MCF 10A (cell line): ENCODE measurements at places on chromosomes 11 and 22.

DNA sequence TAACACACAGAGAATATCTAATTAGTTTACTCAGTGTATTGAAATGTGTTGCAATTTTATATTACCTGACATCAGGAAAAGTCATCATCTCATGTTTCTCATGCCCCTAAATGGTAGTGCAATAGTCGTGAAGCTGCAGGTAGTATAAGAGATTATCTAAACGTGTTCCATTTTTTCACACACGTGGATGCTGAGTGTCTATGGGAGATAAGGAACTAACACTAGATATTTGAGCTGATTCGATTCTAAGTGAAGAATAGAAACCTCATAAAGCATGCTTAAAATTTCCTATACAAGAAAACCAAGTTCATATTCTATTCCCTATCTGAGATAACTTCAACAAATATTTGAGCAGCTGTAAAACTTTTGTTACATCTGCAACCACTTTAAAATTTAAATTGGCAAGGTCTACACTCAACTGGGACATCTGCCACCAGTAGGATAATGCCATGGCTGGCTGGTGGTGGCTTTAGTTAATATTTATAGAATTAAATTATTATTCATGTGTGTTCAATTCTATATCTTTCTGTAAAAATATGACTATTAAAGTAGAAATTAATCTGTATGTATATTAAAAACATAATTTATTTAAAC lies 388.8 kb downstream of the LUZP2 start:
- no peak overlapping the region for H3K4me3 ChIP-seq
- no peaks in the 10 kb centered on the region for H3K4me1 ChIP-seq
- no peak for DNase-seq

- no peak overlapping the region for H3K27ac ChIP-seq
- DNase-seq: no peak
- no peaks in the 10 kb centered on the region for H3K4me1 ChIP-seq
- H3K27me3 ChIP-seq: peaks cover 76% of the 10 kb centered on the region
Measured at GRCh38 chr11:119531056-119531455, 108.1 kb upstream of the THY1 start.

GRCh38 chr11:7421136-7421535 lies 64.2 kb upstream of the OLFML1 start:
- DNase-seq: no peak
- peaks cover 5% of the 10 kb centered on the region for H3K4me1 ChIP-seq
- peaks cover 3% of the 10 kb centered on the region for H3K27me3 ChIP-seq
- H3K4me3 ChIP-seq: no peak overlapping the region
- H3K27ac ChIP-seq: no peak overlapping the region
- H3K36me3 ChIP-seq: no peaks in the 10 kb centered on the region

DNA sequence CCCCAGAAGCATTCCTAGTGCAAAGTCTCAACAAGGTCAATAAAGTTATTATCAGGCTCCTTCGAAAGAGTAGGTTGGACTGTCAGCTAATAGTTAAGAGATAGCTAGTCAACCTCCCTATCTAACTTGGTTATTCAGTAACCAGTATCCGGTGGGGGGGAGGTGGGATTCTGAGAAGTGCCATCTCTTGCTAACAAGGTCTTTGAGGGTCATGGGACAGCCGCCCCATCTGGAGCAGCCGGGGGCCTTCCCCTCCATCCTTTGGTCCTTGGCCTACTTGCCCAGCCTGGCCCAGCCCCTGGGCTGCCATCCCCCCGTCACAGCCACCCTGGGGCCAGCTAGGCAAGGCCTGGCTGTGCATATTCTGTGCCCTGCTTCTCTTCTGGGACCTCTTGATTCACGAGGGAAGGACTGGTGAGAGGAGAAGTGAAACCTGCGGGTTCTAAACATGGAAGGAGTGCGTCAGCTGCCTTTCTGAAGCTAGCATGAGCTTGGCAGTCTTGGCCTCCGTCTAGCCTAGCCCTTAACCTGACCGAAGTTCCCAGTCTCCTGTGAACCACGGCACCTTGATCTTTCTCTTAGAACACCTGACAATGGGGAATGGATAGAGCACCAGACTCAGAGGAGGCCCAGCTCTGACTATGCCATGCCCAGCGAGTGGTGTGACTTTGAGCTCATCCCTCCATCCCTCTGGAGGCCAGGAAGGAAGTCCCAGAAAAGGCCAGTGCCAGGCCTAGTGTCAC lies 9.3 kb downstream of the SLC37A2 start:
- H3K4me1 ChIP-seq: peaks cover 40% of the 10 kb centered on the region
- no peak overlapping the region for H3K4me3 ChIP-seq
- no peak overlapping the region for H3K27ac ChIP-seq
- DNase-seq: no peak
- no peaks in the 10 kb centered on the region for H3K36me3 ChIP-seq
- H3K27me3 ChIP-seq: no peaks in the 10 kb centered on the region

DNA sequence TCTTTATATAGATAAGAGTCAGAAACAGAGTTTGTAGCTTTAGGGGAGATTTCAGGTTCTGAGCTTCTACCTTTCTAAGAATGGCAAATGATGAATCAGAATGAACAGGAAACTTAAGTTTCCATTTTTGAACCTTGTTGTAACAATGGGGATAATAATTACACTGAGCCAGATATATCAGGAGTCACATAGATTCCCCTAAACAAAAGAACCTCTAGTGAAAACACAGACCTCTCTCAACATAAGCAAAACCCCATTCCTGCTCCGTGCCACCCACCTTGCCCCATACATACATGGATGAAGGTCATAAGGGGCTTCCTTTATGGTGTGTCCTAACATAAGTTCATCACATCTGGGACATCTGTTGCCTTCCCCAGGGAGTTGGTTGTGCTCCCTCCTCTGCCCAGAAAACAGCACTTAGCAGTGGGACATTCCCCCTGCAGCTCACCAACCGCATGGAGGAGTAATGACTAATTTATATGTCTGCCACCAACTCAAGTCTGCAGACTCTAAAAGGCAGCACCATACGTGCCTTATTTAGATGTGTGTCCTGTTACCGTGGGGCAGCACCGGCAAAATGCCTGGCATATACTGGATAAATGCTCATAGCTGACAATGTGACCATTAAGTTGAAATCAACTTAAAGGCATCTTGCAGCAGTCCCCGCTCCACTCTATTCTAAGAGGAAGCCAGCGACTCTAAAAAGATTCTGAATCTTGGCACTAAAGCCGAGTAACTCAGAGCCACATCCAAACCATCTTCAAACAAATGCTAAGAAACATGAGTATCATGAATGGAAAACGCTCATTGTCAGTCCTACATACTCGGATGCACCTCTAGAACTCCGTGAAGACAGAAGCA lies 8.0 kb downstream of the JAML start:
- no peaks in the 10 kb centered on the region for H3K4me1 ChIP-seq
- no peak overlapping the region for H3K4me3 ChIP-seq
- DNase-seq: no peak

- DNase-seq: no peak
- H3K27me3 ChIP-seq: no peaks in the 10 kb centered on the region
- no peaks in the 10 kb centered on the region for H3K36me3 ChIP-seq
- no peak overlapping the region for H3K4me3 ChIP-seq
- H3K4me1 ChIP-seq: no peaks in the 10 kb centered on the region
- no peak overlapping the region for H3K27ac ChIP-seq
Measured at GRCh38 chr11:79950172-79950571, 509.3 kb upstream of the TENM4 start.

DNA sequence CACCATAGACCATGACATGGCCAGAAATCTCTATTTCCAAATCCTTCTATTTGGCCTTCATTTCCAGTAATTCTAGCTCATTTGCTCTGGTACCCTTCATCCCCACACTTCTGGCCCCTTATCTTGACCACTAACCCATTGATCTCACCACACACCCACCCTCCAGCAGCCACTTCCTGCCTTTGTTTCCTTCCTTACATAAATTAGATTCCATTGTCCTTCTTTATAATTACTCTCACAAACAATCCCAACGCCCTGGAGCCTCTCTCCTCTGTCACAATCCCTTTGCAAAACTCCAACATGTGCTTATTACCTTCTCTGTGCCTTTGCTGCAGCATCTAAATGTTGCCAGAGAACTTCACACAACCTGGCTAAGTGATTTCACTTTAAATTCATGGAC lies 14.8 kb downstream of the APLNR start:
- no peak overlapping the region for H3K4me3 ChIP-seq
- no peaks in the 10 kb centered on the region for H3K4me1 ChIP-seq
- no peak overlapping the region for H3K27ac ChIP-seq

- H3K4me1 ChIP-seq: no peaks in the 10 kb centered on the region
- no peak for DNase-seq
- H3K36me3 ChIP-seq: no peaks in the 10 kb centered on the region
Measured at GRCh38 chr11:27004103-27004502, 10.2 kb downstream of the FIBIN start.

GRCh38 chr11:117825538-117826189 lies 1.1 kb upstream of the FXYD2 start:
- peaks cover 12% of the 10 kb centered on the region for H3K4me1 ChIP-seq
- peaks cover 9% of the 10 kb centered on the region for H3K27me3 ChIP-seq
- DNase-seq: no peak
- H3K4me3 ChIP-seq: no peak overlapping the region
- H3K27ac ChIP-seq: no peak overlapping the region

GRCh38 chr11:105821781-105822180 lies 200.3 kb downstream of the MSANTD4 start:
- H3K36me3 ChIP-seq: no peaks in the 10 kb centered on the region
- no peaks in the 10 kb centered on the region for H3K4me1 ChIP-seq
- H3K27ac ChIP-seq: no peak overlapping the region
- H3K4me3 ChIP-seq: no peak overlapping the region
- DNase-seq: no peak
- H3K27me3 ChIP-seq: no peaks in the 10 kb centered on the region

- peak overlapping the region; percentile 55 for H3K27ac ChIP-seq
- H3K4me1 ChIP-seq: peaks cover 34% of the 10 kb centered on the region
- peak; percentile 96 for DNase-seq
Measured at GRCh38 chr11:46237248-46238077, 40.0 kb upstream of the CREB3L1 start.

GRCh38 chr11:123487157-123487744 lies 57.2 kb downstream of the GRAMD1B start:
- no peak overlapping the region for H3K27ac ChIP-seq
- no peaks in the 10 kb centered on the region for H3K4me1 ChIP-seq
- no peaks in the 10 kb centered on the region for H3K36me3 ChIP-seq
- DNase-seq: no peak
- H3K4me3 ChIP-seq: no peak overlapping the region

- H3K27ac ChIP-seq: peak overlapping the region; percentile 14
- peaks cover 32% of the 10 kb centered on the region for H3K36me3 ChIP-seq
- DNase-seq: no peak
- H3K27me3 ChIP-seq: no peaks in the 10 kb centered on the region
Measured at GRCh38 chr22:25161017-25161915, 38.4 kb upstream of the CRYBB3 start.

- no peak overlapping the region for H3K4me3 ChIP-seq
- peaks cover 28% of the 10 kb centered on the region for H3K4me1 ChIP-seq
- H3K27me3 ChIP-seq: no peaks in the 10 kb centered on the region
Measured at GRCh38 chr11:3109921-3110706, 52.9 kb upstream of the CARS1 start.

GRCh38 chr11:34536056-34536455 lies 22.5 kb upstream of the ELF5 start:
- H3K27ac ChIP-seq: no peak overlapping the region
- no peaks in the 10 kb centered on the region for H3K36me3 ChIP-seq
- no peak overlapping the region for H3K4me3 ChIP-seq
- peaks cover 44% of the 10 kb centered on the region for H3K27me3 ChIP-seq
- H3K4me1 ChIP-seq: no peaks in the 10 kb centered on the region

DNA sequence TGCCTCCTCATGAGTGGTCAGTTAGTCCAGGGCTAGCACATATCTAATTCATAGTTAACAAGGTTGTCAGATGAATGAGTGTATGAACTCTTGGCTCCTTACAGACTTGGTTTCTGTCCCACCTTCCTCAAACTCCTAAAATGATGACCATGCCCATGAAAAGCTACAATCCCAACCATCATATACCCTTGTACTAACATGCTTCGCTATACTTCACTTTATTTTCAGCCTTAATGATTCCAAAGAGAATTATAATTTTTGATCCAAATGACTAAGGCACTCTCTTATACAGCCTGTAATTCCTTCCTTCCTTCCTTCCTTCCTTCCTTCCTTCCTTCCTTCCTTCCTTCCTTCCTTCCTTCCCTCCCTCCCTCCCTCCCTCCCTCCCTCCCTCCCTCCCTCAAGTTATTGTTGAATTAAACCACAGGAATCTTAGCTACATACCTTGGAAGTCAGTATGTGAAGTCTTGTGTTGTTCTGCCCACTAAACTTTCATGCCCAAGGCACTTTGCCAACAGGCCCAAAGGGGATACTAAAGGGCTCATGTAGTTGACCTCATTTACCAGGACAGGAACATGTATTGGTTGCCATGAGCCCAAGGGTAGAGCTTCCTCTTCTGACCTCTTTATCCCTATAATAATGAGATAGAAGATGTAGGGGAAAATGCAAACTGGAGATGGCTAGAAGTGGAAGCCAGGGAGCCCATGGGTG lies 37.4 kb downstream of the CALCA start:
- DNase-seq: no peak
- H3K36me3 ChIP-seq: no peaks in the 10 kb centered on the region
- no peak overlapping the region for H3K4me3 ChIP-seq
- no peak overlapping the region for H3K27ac ChIP-seq
- peaks cover 9% of the 10 kb centered on the region for H3K27me3 ChIP-seq

GRCh38 chr11:76221365-76221764 lies 15.1 kb upstream of the WNT11 start:
- H3K27ac ChIP-seq: no peak overlapping the region
- no peaks in the 10 kb centered on the region for H3K4me1 ChIP-seq
- H3K27me3 ChIP-seq: no peaks in the 10 kb centered on the region
- H3K36me3 ChIP-seq: no peaks in the 10 kb centered on the region
- H3K4me3 ChIP-seq: no peak overlapping the region

- no peak overlapping the region for H3K27ac ChIP-seq
- no peak for DNase-seq
- peaks cover 51% of the 10 kb centered on the region for H3K27me3 ChIP-seq
- H3K36me3 ChIP-seq: no peaks in the 10 kb centered on the region
Measured at GRCh38 chr11:82763167-82763566, 29.5 kb upstream of the FAM181B start.

- no peak overlapping the region for H3K4me3 ChIP-seq
- no peaks in the 10 kb centered on the region for H3K4me1 ChIP-seq
- H3K36me3 ChIP-seq: no peaks in the 10 kb centered on the region
- H3K27me3 ChIP-seq: no peaks in the 10 kb centered on the region
- H3K27ac ChIP-seq: no peak overlapping the region
Measured at GRCh38 chr11:28542561-28542960, 434.4 kb downstream of the METTL15 start.

GRCh38 chr22:45946805-45947600 lies 30.0 kb downstream of the WNT7B start:
- DNase-seq: no peak
- peaks cover 5% of the 10 kb centered on the region for H3K4me1 ChIP-seq
- no peak overlapping the region for H3K27ac ChIP-seq

DNA sequence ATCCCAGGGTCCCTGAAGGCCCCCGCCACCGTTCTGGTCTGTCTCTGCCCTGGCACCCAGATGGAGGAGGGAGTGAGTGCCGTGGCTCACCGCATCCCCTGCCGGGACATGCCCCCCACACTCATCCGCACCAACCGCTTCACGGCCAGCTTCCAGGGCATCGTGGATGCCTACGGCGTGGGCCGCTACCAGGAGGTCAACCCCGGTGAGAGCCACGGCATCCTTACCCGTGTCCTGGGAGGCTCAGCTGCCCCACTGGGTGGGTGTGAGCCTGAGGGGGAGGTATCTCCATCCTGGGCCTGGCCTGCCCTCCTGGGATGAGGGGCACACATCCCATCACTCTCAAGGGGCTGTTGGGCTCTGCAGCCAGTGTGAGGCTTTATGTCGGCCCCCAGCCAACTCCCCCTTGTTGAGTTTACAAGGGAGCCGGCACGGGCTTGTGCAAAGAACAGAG lies 6.1 kb downstream of the TCIRG1 start:
- H3K27ac ChIP-seq: no peak overlapping the region
- H3K36me3 ChIP-seq: no peaks in the 10 kb centered on the region
- H3K4me1 ChIP-seq: no peaks in the 10 kb centered on the region
- no peak for DNase-seq
- H3K27me3 ChIP-seq: no peaks in the 10 kb centered on the region
